ENCODE measurements at places on chromosomes 16 and 17.

GRCh38 chr17:64661726-64661975, 456 bp downstream of the SMURF2 start:
- no peak for DNase-seq

GRCh38 chr16:7997966-7998365, 592.3 kb downstream of the TMEM114 start:
- DNase-seq, result no peak

- DNase-seq, result no peak
Measured at GRCh38 chr17:39774047-39774446, 36.3 kb downstream of the GRB7 start.

DNA sequence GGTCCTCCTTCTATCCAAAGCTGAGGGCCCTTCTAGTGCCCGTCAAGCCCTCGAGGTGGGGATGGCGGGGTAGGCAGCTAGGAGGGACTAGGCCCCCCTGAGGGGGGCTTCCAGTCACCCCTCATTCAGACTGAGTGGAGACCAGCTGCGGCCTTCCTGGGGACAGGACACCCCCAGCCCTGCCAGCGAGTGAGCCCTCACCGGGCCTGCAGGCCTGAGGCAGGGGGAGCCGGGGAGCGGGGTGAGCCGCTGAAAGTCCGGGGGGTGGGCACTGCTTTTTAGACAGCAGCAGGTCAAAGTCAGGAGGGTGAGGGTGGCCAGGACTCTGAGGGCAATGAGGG, 8.7 kb upstream of the KREMEN2 start:
- no peak for DNase-seq

DNA sequence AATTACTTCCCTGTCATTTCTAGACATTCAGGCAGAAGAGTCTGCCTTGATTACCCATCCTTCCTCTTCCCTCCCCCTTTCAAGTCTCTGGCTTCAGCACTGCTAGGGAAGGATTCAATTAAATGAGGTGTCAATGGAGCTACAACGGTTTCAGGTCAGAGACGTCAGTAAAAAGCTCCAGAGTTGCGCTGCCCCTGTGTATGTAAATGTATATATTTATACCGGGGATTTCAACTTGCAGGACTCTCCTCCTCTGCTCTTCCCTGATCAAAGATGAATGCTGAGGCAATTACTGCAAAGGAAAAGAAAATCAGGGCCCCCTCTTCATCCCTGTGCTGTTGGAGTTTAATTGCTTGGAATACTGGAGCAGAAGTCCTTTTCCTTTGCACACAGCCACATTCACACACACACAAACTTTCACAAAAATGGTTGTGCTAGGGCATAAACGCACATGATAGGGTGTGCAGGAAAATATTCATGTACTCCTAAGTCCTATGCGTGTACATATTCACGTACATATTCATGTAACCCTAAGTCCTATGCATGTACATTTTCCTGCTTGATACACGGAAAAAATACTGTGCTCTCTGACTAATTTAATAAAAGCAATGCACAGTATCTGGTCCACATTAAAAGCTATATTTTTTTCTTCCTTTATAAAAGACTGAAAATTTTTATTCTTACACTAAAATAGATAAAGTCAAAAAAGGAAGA, 129.7 kb upstream of the PMFBP1 start:
- DNase-seq, result no peak

DNA sequence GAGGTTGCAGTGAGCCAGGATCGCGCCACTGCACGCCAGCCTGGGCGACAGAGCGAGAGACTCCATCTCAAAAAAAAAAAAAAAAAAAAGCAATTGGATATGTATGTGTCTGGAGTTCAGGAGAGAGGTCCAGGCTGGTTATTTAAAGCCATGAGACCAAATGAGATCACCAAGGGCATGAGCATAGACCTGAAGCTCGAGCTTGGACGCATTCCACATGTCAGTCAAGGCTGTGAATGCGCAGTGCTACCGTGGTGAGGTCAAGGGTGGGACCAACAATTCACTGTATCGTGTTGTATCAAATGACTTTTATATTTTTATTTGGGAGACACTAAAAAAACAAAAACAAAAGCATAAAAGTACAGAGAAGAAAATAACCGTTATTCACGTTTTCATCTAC, 29.1 kb upstream of the SPNS2 start:
- no peak for DNase-seq

DNA sequence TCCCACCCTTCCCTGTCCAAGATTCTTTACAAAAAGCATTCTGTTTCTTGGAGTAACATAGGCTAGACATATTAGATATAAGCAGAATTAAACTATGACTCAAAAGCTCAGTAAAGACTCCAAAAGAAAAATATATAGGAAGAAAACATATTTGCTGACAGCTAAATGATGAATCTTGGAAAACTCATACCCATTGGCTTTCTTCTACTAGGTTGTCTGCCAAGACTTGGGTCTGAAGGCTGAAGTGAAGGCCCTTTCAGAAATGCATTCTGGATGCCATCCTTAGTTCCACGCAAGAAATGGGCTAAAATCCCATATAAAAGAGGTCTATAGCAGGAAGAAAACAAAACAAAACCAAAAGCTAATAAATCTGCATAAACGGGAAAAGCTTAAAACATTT, 15.1 kb downstream of the CEP20 start:
- no peak for DNase-seq
